ENCODE measurements at places on chromosomes 4 and X.

- no peak overlapping the region for H3K4me3 ChIP-seq
- no peak overlapping the region for H3K27ac ChIP-seq
- peaks cover 31% of the 10 kb centered on the region for H3K36me3 ChIP-seq
- no peaks in the 10 kb centered on the region for H3K27me3 ChIP-seq
- H3K4me1 ChIP-seq: peaks cover 8% of the 10 kb centered on the region
Measured at GRCh38 chr4:118712872-118713271, 27.7 kb downstream of the METTL14 start.

DNA sequence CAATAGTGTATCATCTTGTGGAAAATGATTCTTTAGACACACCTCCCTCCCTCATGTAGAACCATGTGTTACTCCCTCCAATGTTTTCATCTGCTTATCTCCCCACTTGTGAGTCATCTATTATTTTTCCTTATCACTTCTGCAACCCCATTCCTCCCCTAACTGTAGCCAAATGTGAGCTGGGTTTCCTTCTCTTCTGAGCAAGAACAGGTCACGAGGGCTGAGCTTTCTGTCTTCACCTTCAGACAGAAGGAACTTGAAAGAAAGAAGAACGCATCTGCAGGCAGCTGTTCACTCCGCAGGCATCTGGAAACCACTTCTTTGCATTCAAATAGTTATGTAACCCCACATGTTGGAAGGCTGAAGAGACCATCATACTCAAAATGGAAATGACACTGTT, 1.8 kb downstream of the PPP1R2C start:
- no peaks in the 10 kb centered on the region for H3K27me3 ChIP-seq
- no peak overlapping the region for H3K4me3 ChIP-seq
- H3K4me1 ChIP-seq: peaks cover 3% of the 10 kb centered on the region
- H3K27ac ChIP-seq: no peak overlapping the region
- DNase-seq: no peak
- peaks cover 3% of the 10 kb centered on the region for H3K36me3 ChIP-seq

- no peaks in the 10 kb centered on the region for H3K36me3 ChIP-seq
- no peaks in the 10 kb centered on the region for H3K27me3 ChIP-seq
- DNase-seq: no peak
Measured at GRCh38 chr4:155629956-155630355, 36.7 kb upstream of the GUCY1A1 start.

- no peak for DNase-seq
- H3K4me1 ChIP-seq: no peaks in the 10 kb centered on the region
- no peak overlapping the region for H3K27ac ChIP-seq
- no peak overlapping the region for H3K4me3 ChIP-seq
- H3K36me3 ChIP-seq: peaks cover 2% of the 10 kb centered on the region
Measured at GRCh38 chr4:98094118-98094517, 49.2 kb downstream of the STPG2 start.

- H3K4me3 ChIP-seq: no peak overlapping the region
- DNase-seq: no peak
- no peaks in the 10 kb centered on the region for H3K27me3 ChIP-seq
- peaks cover 17% of the 10 kb centered on the region for H3K36me3 ChIP-seq
- no peak overlapping the region for H3K27ac ChIP-seq
Measured at GRCh38 chr4:139669890-139670289, 4.3 kb downstream of the MGST2 start.

DNA sequence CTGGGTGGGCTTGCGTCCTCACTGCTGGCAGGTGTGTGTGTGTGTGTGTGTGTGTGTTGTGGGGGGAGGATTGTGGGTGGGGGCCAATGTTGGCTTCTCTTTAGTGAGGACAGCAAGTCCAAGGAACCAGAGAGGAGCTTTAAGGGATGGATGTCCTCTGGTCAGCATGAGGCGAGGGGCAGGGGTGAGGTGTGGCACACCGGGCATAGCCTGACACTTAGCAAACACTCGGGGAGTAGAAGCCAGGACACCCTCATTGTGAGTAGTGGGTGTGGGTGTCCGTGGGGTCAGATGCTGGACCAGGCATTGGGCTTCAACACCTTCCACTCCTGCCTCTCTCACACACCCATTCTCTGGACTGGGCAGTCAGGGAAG, 2.8 kb downstream of the SORCS2 start:
- H3K4me1 ChIP-seq: no peaks in the 10 kb centered on the region
- peaks cover 30% of the 10 kb centered on the region for H3K27me3 ChIP-seq
- H3K36me3 ChIP-seq: no peaks in the 10 kb centered on the region
- H3K27ac ChIP-seq: no peak overlapping the region

GRCh38 chr4:16391196-16391595, 164.9 kb upstream of the TAPT1 start:
- no peaks in the 10 kb centered on the region for H3K36me3 ChIP-seq
- no peaks in the 10 kb centered on the region for H3K4me1 ChIP-seq
- H3K27me3 ChIP-seq: peaks cover 2% of the 10 kb centered on the region
- no peak for DNase-seq

GRCh38 chrX:154809939-154810665, 4.8 kb upstream of the MPP1 start:
- no peak overlapping the region for H3K4me3 ChIP-seq
- H3K4me1 ChIP-seq: peaks cover 18% of the 10 kb centered on the region
- no peaks in the 10 kb centered on the region for H3K36me3 ChIP-seq

DNA sequence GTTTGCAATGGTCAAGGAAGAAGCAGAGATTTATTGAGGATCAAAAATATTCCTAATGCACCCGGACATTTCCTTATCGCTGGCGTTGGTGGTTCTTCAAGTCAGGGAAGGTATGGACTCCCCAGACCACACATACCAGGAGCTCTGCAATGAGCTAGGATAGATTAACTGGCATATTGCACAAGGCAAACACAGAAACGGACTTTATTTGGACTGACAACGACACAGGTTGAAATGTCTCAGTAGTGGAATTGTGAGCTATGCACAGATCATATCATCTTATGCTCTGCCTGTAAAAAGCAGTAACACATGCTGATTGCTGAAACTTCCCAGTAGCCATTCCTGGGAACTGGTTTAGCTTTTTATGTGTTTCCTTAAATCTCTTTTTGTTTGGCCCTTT, 1.7 kb downstream of the TSPAN7 start:
- no peak overlapping the region for H3K27ac ChIP-seq
- H3K27me3 ChIP-seq: peaks cover 25% of the 10 kb centered on the region
- H3K4me1 ChIP-seq: peaks cover 8% of the 10 kb centered on the region

GRCh38 chr4:183755596-183755995, 96.5 kb downstream of the TRAPPC11 start:
- DNase-seq: no peak
- H3K36me3 ChIP-seq: no peaks in the 10 kb centered on the region
- H3K4me3 ChIP-seq: no peak overlapping the region
- no peaks in the 10 kb centered on the region for H3K4me1 ChIP-seq

GRCh38 chr4:158823461-158823873, 54.6 kb downstream of the FNIP2 start:
- no peak for DNase-seq
- H3K27ac ChIP-seq: no peak overlapping the region
- peaks cover 47% of the 10 kb centered on the region for H3K4me1 ChIP-seq
- H3K4me3 ChIP-seq: no peak overlapping the region

- no peak overlapping the region for H3K4me3 ChIP-seq
- no peaks in the 10 kb centered on the region for H3K27me3 ChIP-seq
- H3K27ac ChIP-seq: no peak overlapping the region
- peaks cover 16% of the 10 kb centered on the region for H3K36me3 ChIP-seq
Measured at GRCh38 chr4:53147197-53147596, 218.7 kb downstream of the SCFD2 start.

DNA sequence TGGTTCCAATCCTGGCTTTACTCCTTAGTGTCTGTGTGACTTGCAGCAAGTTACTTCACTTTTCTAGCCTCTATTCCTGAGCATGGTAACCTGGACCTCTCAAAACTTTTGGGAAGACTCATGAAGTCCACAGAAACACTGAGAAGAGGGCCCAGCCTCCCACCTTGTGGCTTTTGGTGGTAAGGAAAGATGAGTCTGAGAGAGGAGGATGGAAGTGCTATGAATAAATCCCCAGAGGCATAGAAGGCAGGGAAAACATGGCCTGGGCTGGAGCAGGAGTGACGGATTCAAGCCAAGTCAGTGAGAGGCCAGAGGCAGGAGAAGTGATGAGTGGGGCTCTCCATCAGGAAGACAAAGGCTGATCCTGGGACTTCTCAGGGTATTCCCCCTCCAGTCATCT, 10.9 kb upstream of the MAGEA4 start:
- no peak for DNase-seq
- no peak overlapping the region for H3K4me3 ChIP-seq
- no peaks in the 10 kb centered on the region for H3K4me1 ChIP-seq
- H3K27ac ChIP-seq: no peak overlapping the region
- H3K36me3 ChIP-seq: no peaks in the 10 kb centered on the region
- no peaks in the 10 kb centered on the region for H3K27me3 ChIP-seq

GRCh38 chr4:113452152-113452551, 309.4 kb downstream of the CAMK2D start:
- DNase-seq: no peak
- H3K4me3 ChIP-seq: no peak overlapping the region
- no peaks in the 10 kb centered on the region for H3K27me3 ChIP-seq
- no peaks in the 10 kb centered on the region for H3K4me1 ChIP-seq
- H3K36me3 ChIP-seq: peaks cover 29% of the 10 kb centered on the region
- no peak overlapping the region for H3K27ac ChIP-seq

DNA sequence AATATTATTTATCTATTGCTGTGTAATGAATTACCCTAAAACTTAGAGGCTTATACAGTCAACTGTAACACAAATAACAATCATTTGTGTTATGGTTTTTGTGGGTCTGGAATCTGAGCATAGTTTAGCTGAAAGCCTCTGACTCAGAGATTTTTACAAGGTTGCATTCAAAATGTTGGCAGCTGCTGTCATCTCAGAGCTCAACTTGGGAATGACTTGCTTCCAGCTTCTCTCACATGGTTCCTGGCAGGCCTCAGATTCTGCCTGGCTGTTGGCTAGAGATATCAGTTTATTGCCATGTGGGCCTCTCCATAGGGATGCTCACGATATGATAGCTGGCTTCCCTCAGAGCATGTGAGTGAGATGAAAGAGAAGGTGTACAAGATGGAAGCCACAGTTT, 70.2 kb upstream of the BRWD3 start:
- no peak overlapping the region for H3K4me3 ChIP-seq
- H3K4me1 ChIP-seq: no peaks in the 10 kb centered on the region
- no peaks in the 10 kb centered on the region for H3K36me3 ChIP-seq

DNA sequence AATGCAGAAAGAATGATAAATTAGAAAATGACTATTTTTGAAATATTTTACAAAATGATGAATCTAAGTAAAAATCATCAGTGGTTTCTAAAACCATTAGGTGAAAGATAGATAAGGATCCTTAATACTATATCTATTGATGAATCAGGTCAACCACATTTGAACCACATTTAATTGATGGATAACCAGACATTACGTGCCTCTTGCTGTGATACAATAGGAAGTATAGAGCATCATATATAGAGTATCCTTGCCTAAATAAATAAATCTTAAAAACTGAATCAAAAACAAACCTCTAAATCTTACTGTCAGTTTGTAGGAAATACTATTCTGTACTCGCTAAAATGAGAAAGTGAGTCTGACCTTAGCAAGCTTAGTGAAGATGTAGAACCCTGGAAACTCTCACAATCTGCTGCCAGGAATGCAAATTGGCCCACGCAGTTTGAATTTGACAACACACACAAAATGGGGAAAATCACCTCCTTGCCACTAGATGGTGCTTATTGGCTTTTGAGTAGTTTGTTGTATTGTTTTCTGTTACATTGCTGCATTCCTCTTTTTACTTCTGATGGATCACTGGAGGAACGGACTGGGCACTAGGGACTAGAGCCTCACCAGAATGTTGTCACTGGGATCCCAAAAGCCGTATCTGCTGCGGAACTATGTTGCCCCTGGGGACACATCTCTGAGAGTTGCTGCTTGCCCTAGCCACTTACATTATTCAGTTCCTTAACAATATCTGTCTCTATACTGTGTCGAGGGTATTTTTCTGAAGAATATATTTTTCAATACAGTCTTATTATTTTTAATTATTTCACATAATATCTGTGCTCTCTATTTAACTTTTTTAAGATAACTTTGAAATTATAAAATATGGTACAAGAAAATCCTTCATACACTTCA, 25.4 kb upstream of the SLAIN2 start:
- H3K36me3 ChIP-seq: no peaks in the 10 kb centered on the region
- no peak overlapping the region for H3K27ac ChIP-seq
- no peaks in the 10 kb centered on the region for H3K27me3 ChIP-seq
- DNase-seq: peak; percentile 46

GRCh38 chrX:111360839-111361238, 51.2 kb downstream of the DCX start:
- H3K27me3 ChIP-seq: peaks cover 1% of the 10 kb centered on the region
- DNase-seq: no peak
- no peaks in the 10 kb centered on the region for H3K4me1 ChIP-seq
- H3K27ac ChIP-seq: no peak overlapping the region
- no peak overlapping the region for H3K4me3 ChIP-seq

Measured in activated CD4-positive, alpha-beta T cell treated with anti-CD3 and anti-CD28 coated beads, Interleukin-2, amount 10 ng/mL, durations not matched to agents 7 days and 5 days (primary cell).